Dermis microvascular lymphatic vessel endothelial cell (primary cell): ENCODE measurements at places on chromosomes 4 and X.

DNA sequence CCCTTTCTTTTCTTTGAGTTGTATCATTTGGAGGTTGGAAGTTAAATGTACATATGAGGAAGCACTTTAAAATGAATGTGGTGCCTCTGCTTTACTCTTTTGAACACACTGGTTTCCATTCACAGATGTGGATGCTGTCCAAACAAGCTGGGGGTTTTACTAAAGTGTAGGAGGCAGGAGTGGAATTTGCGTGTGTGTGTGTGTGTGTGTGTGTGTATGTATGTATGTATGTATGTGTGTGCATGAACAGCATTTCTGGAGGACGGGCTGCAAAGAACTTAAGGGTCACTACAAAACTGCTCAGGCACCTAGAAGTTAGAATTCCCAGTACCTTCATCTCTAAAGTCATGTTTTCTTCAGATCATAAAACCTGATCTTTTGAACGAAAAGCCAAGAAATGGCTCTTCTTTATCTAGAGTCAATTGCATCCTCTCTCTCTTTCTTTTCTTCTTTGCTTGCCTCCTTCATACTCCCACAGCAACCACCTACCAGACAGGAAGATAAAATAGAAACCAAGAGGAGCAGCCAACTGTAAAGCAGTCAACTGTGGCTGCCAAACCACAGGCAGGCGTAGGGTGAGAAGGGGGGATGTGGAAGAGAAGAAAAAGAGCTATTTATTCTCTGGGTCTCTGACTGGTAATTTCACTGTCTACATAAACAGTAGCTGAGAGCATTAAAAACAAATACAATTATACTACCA, 177.0 kb upstream of the RASGEF1B start:
- no peak for DNase-seq

DNA sequence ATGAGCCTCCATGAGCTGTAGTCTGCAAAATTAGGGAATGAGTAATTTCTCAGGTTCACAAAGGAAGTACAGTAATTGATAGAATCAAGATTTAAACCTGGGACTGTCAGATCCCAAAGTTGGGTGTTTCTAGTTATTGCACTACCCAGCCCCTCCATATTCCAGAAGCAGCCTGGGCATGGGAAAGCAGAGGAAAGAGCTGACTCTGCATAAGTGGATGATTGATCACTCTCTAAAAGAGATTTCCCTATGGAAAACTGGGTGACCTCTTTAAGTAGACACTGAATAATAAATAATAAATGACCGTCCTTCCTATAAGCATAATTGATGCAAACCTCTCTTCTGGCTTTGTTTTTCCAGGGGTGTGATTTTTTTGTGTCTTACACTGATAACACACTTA, 5.2 kb downstream of the NAAA start:
- no peak for DNase-seq

DNA sequence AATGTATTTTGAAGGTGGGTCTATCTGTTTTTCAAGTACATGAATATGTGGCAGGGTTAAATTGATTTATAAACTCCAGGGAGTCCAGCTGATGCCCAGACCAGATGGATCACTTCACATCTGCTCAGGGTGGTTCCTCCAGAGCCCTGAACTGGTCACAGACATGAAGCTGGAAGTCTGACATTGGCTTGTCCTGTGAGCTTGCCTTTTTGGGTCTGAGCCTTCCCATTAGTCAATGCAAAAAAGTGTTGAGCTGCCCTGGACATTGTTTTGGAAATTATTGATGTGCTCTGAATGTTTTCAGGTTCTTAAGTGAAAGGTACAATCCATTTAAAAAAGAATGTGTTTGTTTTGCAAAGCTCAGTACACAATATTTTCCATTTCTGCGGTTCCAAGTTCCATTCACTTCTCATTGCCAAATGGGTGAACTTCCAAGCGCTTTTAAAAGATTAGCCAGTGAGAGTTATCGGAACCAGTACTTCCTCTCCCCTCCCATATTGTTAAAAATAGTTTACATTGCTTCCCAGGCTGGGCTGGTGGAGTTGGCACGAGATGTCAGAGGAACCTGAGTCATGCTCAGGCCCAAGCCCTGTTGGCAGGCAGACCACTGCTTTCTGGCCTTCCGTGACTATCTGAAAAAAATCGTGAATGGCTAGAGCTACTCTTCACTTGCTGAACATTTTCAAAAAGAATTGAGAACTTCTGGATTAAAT, 52.1 kb downstream of the PDGFRA start:
- peak; percentile 98 for DNase-seq

DNA sequence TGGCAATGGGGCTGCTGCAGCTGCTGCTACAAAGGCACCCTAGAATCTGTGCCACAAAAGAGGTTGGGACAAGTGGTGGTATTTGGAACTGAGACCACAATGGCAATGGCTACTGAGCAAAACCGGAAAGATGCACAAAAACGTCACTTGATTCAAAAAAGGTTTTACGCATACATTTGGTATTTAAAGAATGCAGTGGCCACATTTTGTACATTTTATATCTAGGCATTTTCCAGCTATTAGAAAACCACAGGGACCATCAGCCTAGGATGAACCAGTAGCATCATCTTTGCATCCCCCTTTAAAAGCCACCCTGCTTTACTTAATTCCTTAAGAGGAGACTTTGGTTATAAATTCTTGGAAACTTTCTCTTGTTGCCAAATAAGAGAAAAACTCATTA, 104.8 kb upstream of the CXCL13 start:
- no peak for DNase-seq

DNA sequence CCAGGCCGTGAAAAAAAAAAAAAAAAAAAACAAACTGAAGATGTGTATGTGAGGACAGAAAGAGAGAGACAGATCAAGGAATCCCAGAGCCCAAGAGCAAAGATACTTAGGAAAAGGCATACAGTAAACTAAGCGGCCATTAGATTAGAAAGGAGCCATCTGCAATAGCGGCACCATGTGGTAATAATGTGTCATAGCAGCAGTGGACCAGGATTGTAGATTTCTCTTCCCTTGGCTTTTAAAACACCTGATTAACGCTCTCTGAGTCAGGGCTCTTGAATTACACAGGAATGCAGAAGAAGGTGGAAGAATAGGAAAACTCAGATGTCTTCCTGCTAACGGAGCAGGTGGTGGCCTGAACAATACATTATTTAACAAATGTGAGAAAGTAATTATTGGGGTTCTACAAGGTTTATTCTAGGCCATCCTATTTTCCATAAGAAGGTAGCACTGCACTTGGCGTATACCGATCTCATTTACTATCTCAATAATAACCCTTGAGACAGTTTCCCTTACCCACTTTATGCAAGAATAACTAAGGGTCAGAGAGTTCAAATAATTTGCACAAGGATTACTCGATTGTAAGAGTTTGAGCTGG, 182.7 kb downstream of the KCNIP4 start:
- peak; percentile 11 for DNase-seq

DNA sequence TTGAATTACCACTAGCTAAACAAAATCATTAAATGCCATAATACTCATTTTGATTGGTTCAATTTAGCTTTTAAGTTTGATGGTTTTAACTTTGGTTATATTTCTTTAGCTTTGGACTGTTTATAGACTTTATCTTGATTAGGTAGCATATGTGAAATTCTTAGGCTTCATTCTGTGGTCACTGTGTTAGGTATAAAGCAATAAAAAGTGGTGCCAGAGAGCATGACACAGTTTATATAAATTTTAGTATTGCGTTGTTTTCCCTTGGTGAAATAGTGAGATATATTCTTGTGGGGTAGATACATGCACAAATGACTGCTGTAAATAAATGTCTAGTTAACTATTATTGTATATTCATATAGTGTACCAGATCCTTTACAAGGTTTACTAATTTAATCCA, 474.2 kb upstream of the GRID2 start:
- DNase-seq, result no peak

DNA sequence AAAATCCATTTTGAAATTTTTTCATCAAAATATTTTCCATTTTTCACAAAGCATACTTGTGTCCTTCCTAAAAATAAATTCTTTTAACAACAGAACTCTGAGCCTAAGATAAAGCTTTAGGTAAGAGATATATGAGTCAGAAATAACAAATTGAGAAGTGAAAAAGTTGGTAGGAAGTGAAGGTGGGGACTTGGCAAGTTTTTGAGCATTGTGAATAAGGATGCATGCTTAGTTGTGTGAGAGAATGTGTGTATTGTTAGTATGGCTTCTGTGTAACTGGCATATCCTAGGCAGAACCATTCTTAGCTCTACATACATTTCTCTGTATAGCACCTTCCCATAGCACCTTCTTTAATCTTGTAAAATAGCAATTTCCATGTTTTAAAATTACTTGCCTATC, 6.8 kb downstream of the ASB5 start:
- no peak for DNase-seq

DNA sequence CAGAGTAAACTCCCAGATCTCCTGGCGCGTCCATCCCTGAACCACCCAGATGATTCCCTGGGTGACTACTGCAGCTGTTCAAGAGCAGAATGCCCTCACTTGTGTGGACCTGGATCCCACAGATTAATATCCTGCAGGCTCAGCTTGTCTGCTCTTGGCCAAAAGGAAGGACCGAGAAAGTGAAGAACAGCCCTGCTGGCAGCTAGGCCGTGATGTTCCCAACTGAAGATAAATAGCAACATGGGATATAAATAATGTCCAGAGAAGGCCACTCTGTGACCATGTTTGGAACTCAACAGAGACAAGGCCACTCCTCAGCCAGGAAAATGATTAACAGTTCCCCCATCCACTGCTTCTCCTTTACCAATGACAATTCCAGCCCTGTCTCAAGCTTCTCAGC, 21.5 kb downstream of the SUPT20HL2 start:
- DNase-seq, result no peak

DNA sequence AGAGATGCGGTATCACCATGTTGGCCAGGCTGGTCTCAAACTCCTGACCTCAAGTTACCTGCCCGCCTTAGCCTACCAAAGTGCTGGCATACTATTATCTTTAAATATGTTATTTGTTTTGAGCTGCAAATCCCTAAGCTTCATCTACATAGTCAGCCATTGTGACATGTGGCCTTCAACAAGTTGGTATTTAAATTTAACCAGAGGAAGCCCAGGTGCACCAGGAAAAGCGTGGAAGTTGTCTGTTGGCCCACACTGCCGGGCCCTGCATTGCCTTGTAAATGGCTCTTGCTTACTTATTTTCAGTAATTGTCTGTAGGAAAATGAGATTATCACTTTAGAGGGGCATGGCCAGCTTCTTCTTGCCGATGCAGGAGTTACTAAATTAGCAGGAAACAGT, 6.0 kb downstream of the WWC2 start:
- no peak for DNase-seq

DNA sequence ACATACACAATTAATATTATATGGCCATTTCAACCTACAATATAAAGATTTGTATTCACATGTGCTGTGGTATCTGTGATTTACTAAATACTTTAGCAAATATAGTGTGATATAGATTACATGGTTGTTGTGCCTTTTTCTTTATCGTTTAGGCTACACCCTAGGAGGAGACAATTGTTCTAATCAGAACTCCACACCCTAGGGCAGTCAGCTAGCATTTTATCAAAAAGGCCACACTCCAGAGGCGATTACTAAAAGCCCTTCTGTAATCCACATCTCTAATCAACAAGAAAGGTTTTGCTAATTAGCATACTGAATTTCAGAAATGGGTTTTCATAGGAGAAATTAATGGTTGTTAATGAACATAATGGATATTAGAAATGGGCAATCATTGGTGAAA, 319.5 kb upstream of the NOCT start:
- no peak for DNase-seq
